Fibroblast of lung (primary cell): ENCODE measurements at places on chromosomes 3 and 15. TPM values are rescaled to one million over a fixed set of nuclear protein-coding genes. Genes with fewer than 3 reads are reported as not detected.
A peak's percentile ranks its signal among the peaks of the same experiment; 100 is the strongest.

DNA sequence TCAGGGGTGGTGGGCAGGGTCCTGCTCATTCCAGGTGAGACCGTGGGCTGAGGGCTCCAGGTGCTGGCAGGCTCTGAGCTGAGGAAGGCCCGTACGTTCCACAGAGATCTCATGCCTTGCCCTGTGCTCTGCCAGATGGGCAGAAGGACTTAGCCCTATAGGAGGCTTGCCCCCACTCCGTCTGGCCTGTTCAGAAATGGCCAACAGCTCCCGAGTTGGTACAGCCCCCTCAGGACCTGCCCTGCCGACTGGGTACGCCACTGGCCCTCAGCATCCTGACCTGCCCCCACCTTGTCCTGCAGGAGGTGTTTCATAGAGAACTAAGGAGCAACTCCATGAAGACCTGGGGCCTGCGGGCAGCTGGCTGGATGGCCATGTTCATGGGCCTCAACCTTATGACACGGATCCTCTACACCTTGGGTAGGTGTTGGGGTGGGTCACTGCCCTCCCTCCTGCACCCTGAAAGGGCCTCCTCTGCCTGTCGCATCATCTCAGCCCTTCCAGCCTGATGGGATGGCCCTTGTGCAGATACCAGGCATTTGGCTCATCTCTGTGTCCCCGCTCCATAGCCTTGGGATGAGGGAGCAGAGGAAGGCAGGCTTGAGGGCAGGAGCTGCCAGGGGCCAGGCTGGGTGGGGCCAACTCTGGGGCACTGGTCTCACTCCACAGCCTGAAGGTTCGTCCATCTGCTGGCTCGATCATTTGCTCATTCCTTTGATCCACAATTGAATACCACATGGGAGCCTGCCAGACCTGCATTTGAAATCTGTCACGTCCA lies 14.2 kb downstream of the TMEM43 start:
- peaks cover 52% of the 10 kb centered on the region for H3K36me3 ChIP-seq
- no peak overlapping the region for H3K27ac ChIP-seq
- no peak overlapping the region for H3K4me3 ChIP-seq
- peaks cover 18% of the 10 kb centered on the region for H3K4me1 ChIP-seq
- no peaks in the 10 kb centered on the region for H3K27me3 ChIP-seq

GRCh38 chr3:185151101-185151963 lies 1.5 kb downstream of the C3orf70 start:
- H3K4me1 ChIP-seq, result no peaks in the 10 kb centered on the region
- no peak overlapping the region for H3K27ac ChIP-seq
- peak; percentile 5 for DNase-seq
- H3K27me3 ChIP-seq, result peaks cover 6% of the 10 kb centered on the region

GRCh38 chr3:85481411-85482212 lies 522.8 kb downstream of the CADM2 start:
- no peaks in the 10 kb centered on the region for H3K4me1 ChIP-seq
- DNase-seq, result no peak
- H3K36me3 ChIP-seq, result no peaks in the 10 kb centered on the region

DNA sequence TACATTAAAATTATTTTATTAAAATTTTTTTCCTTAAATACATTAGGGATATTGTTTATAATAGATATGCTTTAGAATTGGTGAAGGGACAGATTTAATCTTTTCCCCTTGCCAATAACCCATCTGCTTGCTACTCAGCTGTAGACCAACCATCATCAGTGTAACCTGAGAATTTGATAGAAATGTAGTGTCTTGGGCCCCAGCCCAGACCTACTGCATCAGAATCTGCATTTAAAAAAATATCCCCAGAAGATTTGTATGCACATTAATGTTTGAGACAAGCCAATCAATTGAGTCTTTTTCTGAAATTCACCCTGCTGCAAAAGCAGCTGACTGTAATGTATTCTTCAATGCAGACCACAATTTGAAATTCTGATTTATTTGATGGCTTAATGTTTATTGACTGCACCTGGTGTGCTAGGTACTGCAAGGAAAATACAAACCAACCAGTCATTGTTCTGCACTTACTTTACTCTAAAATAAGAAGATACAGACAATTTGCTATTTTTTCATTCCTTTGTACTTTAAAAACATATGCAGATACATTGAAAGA lies 190.7 kb upstream of the SGO1 start:
- H3K36me3 ChIP-seq, result no peaks in the 10 kb centered on the region
- no peak overlapping the region for H3K4me3 ChIP-seq
- no peak for DNase-seq
- H3K4me1 ChIP-seq, result no peaks in the 10 kb centered on the region

DNA sequence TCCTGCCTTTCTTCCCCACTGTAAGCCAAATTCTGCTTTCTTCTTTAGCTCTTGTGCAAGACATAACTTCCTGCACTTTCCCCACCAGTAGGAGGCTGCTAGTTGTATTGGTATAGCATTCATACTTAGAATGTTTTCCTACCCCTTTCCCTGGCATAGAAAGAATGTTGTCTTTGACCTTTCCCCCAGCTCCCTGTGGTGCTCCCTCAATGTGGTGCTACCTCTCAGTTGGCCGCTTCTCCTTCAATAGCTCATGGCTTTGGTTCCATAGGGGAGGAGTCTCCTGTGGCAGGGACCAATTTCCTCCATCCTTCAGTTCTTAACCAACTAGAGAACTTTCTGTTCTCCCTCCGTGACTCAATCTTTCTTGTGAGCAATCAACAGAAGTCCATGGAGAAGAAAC lies 67.5 kb upstream of the AKAP13 start:
- no peaks in the 10 kb centered on the region for H3K27me3 ChIP-seq
- peak overlapping the region; percentile 24 for H3K27ac ChIP-seq

GRCh38 chr3:55500555-55501330 lies 13.6 kb upstream of the WNT5A start:
- no peaks in the 10 kb centered on the region for H3K4me1 ChIP-seq
- no peak overlapping the region for H3K27ac ChIP-seq
- no peaks in the 10 kb centered on the region for H3K27me3 ChIP-seq
- H3K36me3 ChIP-seq, result no peaks in the 10 kb centered on the region
- no peak for DNase-seq

DNA sequence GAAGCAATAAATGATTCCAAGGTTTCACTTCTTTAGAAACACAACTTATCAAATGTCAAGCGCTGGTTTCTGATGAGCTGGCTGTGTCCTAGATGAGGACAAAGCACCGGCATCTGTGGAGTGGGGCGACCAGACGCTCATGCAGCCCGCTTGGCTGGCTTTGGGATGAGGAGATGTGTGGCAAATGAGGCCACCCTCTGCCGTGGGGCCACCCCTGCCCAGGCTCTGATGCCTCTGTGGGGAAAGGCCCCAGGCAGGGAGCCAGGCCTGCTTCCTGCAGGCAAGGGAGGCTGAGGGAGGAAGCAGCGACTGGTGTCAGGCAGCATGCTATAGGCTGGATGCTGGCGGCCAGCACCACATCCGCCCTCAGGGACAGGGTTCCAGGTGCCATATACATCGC lies 102.9 kb downstream of the HERC2 start:
- no peak overlapping the region for H3K27ac ChIP-seq
- H3K27me3 ChIP-seq, result no peaks in the 10 kb centered on the region
- no peak for DNase-seq
- no peak overlapping the region for H3K4me3 ChIP-seq
- peaks cover 11% of the 10 kb centered on the region for H3K36me3 ChIP-seq
- no peaks in the 10 kb centered on the region for H3K4me1 ChIP-seq

DNA sequence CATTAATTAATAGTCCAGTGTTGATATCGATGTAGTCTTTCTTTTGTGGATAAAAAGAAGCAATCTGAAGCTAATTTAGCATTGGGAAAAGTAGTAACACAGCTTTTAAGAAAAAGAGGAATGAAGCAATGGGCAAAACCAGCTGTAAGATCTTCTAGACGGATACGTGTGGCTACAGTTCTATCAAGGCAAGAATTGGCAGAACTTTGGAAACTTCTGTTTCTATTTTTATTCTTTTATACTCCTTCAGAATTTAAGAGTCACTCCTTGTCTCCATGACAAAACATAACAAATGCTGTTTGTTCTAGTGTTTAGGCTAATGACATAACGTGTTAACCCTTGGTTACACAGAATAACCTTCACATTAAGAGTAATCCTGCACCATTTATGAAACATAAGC lies 289.2 kb downstream of the ROBO2 start:
- H3K4me1 ChIP-seq, result no peaks in the 10 kb centered on the region
- no peak overlapping the region for H3K4me3 ChIP-seq
- no peaks in the 10 kb centered on the region for H3K27me3 ChIP-seq
- DNase-seq, result peak; percentile 21

DNA sequence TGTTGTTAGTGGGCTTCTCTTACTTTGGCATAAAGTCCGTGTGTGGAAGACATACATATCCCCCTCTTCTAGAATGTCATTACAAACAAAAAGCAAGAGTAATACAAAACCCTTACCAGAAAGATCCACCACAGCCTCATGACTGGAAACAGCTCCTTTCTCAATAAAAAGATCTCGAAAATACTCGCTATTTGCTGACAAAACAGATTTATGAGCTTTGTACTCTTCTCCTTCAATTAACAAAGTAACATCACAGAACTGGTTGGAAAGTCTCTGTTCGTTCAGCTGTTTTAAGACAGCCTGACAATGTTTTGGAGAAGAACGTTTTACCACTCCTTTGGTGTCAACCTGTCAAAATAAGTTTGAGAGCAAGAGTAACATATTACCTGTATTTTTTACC lies 5.9 kb downstream of the ZBTB11 start:
- no peaks in the 10 kb centered on the region for H3K27me3 ChIP-seq
- peaks cover 1% of the 10 kb centered on the region for H3K36me3 ChIP-seq
- peaks cover 4% of the 10 kb centered on the region for H3K4me1 ChIP-seq
- DNase-seq, result no peak
- H3K27ac ChIP-seq, result no peak overlapping the region

DNA sequence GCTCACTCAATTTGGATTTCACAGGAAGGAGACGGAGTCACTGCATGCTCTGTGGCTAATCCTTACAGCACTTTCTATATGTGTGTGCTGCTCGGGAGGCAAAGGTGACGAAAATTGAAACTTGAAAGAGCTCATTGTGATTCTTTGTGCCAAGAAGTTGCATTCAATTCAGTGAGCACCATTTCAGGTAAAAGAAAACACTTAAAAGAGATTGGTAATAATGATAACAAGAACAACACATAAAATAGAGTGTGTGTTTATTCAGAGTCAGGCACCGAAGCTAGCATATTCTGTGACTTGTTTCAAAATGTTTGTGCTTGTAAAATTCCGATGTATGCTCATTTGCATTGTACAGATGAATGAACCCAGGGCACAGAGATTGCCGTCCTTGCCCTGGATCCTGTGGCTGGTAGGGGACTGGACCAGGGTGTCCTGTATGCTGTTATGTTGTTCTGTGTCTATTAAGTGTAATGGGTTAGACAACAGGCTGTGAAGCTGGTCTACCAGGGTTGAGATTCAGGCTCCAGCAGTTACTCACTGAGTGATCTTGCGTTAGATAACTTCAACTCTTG lies 193.3 kb upstream of the PROK2 start:
- no peak for DNase-seq
- peaks cover 7% of the 10 kb centered on the region for H3K27me3 ChIP-seq
- H3K4me3 ChIP-seq, result no peak overlapping the region
- H3K36me3 ChIP-seq, result no peaks in the 10 kb centered on the region

DNA sequence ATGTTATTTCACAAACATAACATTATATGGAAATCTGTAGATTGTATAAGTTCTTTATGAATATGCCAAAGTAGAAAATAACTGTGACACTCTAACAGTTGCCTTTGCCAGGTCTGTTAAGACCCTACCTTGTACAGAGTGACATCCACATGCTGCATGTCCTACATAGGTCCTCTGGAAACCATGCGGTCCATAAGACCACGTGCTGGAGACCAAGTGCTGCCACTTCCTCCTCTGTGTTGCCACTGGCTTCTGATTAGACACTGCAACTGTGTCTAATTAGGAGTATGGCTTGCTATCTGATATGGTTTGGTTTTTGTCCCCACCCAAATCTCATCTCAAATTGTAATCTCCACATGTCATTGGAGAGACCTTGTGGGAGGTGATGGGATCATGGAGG lies 855.5 kb upstream of the SEMA6D start:
- no peak overlapping the region for H3K27ac ChIP-seq
- DNase-seq, result no peak

The HSPBAP1 gene
- 12.4 and 14.4 TPM in 2 replicates for total RNA-seq

The TRMT10C gene
- total RNA-seq, result 23.8 and 32.1 TPM in 2 replicates

The CYP11A1 gene
- 0.33 and 0.51 TPM in 2 replicates for total RNA-seq

The IL16 gene
- 3.1 and 5.0 TPM in 2 replicates for total RNA-seq

The ARPIN gene
- 13.2 and 13.9 TPM in 2 replicates for total RNA-seq

The SLC12A1 gene
- not detected in 2 replicates for total RNA-seq

The DRD3 gene
- not detected in 2 replicates for total RNA-seq
